Fibroblast of skin of back (primary cell): ENCODE measurements at places on chromosomes 5 and 9.

GRCh38 chr5:75567710-75568109 lies 43.5 kb upstream of the ANKDD1B start:
- DNase-seq, result peak; percentile 41

- DNase-seq, result no peak
Observed at GRCh38 chr5:139341187-139341688, 416 bp upstream of the PAIP2 start.

DNA sequence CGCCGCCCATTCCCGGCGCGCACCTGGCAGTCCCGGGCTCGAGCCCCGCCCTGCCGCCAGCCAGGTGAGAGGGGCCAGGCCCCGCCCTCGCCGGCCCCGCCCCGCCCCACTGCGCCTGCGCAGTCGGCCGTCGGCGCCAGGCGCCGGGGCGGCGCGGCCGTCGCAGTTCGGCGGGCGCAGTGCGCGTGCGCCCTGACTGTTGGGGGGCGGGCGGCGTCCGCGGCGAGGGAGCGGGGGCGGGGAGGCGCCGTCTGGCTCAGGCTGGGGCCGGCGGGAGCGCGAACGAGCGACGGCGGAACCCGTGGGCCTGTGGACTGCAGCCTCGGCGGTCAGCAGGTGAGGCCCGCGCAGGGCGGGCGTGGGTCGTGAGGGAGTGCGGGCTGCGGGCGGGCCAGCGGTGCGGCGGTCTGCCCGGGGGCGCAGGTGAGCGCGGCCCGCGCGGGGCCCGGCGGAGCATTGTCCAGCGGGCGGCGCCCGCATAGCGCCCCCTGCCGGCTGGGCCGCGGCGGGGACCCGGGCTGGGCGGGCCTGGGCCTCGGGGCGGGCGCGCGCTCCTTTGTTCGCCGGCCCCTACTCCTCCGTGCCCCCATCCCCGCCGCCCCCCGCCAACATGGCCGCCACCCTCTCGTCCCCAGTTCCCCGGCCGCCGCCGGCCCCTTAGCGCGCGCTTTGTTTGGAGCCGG lies at the start of gene SPIN1:
SPIN1 (plus strand) TSS at position 242 of the 683 bp plus-strand sequence. CDS start 38,096 bp downstream, outside the sequence.
- peak; percentile 73 for DNase-seq

DNA sequence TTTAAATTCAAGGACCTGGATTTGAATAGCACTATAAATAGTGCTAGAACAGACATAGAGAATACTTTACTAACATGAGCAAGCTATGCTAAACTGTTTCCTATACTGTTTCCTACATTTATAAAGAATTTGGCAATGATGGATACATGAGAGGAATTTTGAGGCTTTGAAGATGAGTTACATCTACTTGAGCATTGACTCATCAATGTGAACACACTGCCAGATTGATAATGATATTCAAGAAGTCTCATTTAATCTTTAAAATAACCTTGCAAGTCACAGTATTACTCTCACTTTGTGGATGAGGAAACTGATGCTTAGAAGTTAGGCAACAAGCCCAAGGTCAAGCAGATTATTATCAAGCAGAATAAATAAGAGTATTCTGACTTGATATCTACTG lies 281.9 kb downstream of the DNAH5 start:
- peak; percentile 26 for DNase-seq

DNA sequence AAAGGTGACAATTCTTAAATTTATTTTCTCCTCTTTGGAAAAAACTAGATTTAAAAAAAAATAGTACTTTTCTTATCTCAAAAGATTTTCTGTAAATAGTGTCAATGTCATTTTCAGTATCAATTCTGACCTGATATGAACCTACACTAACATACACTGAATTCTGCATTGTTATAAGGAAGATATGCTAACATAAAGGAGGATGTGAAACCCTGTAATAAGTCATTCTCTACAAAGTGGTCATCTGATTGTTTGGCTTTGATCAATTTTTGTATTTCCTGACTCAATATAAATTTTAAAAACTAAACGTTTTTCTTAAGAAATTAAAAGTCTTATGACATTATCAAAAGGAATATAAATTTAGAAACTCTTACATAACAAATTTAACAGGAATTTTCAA lies 233.6 kb upstream of the EDIL3 start:
- DNase-seq, result no peak

DNA sequence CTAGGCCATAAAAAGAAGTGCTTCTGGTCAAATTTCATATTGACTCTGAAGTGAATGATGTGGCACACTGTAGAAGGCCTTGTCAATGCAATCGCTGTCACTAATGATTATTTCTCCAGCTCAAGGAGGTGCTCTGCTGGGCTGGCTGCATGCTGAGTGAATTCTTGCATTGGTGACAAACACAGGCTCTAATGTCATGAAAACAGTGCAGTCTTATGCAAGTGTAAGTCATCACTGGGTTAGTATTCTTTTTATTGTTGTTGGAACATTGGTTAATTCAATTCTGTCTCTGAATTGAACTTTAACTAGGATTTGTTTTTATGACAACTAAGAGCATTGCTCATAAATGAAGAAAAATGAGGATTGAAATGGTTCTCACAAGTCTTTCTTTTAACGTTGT lies 57.3 kb upstream of the CD180 start:
- no peak for DNase-seq

DNA sequence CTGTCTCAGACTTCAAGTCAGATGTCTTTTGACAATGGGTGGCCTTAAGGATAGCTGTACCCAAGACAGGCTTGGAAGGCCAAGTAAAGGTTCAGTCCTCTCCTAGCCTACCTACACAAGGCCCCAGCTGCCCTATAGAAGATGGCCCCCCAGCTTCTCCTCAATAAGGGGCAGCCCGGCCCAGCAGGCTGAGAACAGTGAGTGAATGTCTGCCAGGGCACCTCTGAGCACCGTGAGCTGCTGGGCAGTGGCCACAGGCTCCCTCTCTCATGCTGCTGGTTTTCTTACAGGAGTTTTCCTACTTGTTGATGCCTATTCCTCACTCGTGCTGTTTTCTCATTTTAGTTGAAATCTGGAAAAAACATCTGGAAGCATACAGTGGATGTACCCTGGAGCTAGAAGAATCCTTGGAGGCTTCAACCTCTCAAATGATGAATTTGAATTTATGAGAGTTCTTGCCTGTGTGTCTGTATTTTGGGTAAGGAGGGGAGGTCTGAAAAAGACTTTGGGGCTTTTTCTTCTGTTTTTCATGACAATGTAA lies 40.1 kb downstream of the SECISBP2 start:
- DNase-seq, result no peak

DNA sequence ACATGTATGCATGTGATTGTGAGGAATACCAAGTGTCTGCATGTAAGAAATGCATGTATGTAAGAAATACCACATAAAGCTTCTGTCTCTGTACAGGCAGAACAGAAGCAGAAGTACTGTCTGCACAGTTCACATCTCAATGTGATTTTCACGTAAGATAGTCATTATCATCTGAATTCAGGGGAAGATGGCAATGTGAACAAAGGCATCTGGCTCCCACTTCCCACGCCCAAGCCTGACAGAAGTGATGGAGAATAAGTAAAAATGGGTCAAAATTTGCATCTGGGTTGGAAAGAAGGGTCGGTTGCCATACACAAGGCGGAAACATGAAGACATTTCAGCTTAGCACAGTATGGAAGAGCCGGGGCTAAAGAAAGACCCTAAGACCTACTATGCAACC lies 71.7 kb downstream of the SUSD1 start:
- no peak for DNase-seq

- no peak for DNase-seq
Observed at GRCh38 chr9:23743036-23743435, 83.0 kb downstream of the ELAVL2 start.

- DNase-seq, result no peak
Observed at GRCh38 chr9:135958485-135958884, 2.7 kb downstream of the UBAC1 start.

DNA sequence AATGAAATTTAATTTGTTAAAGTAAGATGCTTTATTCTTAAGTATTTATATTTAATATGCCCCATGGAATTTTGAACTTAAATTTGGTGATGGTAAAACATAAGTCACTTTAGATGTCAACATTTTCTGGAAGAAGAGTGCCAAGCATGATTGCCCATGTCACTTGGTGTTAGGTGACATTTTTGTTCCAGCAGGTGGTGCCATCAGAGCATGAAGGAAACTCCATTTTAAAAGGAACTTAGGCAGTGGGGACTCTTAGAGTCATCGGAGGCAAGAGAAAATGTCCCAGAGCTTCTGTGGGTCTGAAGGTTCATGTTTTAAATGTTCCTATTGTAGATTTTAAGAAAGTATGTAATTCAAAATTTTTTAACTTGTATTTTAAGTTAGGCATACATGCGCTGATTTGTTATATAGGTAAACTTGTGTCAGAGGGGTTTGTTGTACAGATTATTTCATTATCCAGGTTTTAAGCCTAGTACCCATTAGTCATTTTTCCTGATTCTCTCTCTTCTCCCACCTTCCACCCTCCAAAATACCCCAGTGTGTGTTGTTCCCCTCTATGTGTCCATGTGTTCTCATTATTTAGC lies 789.3 kb downstream of the SEMA5A start:
- peak; percentile 72 for DNase-seq

- no peak for DNase-seq
Observed at GRCh38 chr5:131297886-131298285, 34.0 kb downstream of the CDC42SE2 start.

DNA sequence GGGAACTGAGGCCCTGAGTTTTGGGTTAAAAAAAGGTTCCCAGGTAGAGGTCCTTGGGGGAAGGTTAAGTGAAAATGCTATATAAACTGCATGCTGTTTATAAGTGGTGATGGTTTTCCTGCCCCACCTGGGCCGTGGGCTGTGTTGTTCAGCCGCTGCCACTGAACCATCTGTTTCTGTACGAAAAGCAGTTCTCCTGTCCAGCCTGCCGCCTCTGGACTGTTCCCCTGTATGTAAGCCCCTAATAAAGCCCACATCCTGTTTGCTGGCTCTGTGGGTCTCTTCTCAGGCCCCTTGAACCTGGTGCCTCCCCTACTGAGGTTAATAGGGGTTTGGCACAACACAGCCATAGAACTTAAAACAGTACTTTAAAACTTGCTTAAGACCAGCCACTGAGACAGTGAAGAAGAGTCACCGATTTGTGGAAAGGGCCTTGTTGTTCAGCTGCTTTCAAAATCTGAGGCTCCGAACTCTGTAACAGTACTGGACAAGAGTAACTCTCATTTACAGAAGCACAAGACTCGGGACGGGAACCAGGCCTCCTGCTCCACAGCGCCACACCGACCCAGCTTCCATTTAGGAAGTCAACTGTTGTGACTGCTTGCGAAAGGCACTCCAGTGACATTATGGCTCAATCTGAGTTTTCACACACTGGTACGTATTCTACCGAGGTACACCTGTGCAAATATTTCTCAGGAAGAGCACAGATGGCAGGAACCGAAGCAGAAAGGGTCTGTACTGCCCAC lies 192.5 kb downstream of the CDK5RAP2 start:
- DNase-seq, result no peak

DNA sequence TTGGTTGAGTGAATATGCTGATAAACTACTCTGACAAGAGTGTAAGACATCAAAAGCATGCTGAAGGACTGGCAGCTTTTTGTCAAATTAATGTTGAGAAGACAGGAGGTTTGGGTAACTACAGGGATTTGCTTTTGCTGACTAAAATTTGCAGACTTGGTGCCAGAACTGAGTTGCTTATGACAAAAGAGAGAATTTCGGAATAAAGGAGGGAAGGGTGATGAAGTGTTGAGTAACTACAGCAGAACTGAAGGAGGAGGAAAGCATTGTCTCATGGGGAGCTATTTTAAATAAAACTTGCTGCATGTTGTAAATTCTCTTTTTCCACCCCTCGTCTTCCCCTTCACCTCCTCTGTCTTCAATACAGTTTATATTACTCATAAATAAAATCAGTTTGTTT lies 296.1 kb downstream of the YTHDC2 start:
- DNase-seq, result no peak

GRCh38 chr9:84314306-84314705 lies 26.3 kb downstream of the SLC28A3 start:
- peak; percentile 39 for DNase-seq

- peak; percentile 23 for DNase-seq
Observed at GRCh38 chr5:88727705-88728313, 155.2 kb downstream of the MEF2C start.

DNA sequence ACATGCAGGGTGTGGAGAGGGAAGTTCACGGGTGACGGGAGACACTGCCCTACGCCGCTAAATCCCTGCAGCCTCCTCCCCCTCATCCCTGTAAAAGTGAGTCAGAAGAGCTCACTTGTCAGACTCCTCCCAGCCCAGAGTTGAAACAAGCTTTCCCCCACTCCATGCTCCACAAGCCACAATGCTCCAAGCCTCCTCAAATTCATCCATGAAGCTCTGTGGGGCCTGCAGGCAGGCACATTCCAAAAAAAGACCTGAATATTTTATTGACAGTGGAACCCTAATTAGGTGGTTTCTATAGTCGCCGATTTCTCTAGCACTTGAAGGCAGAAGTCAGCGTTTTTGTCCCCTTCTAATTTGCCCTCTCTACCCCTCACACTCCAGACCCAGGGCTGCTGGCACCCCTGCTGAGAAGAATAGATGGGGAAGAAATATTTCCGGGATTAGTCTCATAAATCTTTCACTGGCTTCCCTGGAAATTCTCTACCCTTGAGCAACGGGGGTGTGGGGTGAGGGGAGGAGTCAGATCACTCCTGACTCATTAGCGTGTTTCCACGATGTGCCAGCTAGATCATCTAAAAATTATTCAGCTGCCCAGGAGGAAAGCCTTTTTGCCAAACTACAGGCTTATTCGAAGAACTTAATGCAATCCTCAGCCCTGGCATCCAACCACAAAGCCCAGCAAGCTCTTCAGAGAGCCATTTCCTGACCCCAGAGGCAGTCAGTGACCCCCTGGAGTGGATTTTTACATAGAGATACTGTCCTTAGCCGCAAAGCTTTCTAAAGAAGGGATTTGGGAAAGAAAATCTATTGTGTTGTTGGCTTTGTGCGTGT lies 97.1 kb downstream of the ENC1 start:
- DNase-seq, result peak; percentile 98

DNA sequence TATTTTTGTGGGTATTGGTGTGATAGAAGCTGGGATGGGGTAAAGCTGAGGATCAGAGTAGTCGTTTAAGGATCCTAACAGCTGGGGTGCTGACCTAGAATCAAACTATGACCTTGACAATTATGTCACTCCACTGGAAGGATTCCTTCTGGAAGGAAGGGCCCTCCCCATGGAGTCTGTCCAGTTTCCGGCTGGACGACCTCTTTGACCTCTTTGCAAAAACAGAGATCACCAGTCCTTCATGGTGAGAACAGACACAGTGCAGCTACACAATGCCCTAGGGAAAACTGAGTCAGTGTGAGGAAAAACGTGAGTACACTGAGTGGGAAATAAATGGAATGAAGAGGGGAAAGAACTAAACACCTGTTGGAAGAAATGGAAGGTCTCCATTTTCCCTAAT lies 445.6 kb downstream of the MAT2B start:
- no peak for DNase-seq

GRCh38 chr5:39109606-39110005 lies 35.4 kb upstream of the RICTOR start:
- no peak for DNase-seq

- DNase-seq, result no peak
Observed at GRCh38 chr9:75699017-75699416, 191.5 kb upstream of the PCSK5 start.
